ENCODE measurements at places on chromosomes 5 and 9. TPM values are rescaled to one million over a fixed set of nuclear protein-coding genes. Genes with fewer than 3 reads are reported as not detected.

The CCL19 gene
- total RNA-seq = not detected

DNA sequence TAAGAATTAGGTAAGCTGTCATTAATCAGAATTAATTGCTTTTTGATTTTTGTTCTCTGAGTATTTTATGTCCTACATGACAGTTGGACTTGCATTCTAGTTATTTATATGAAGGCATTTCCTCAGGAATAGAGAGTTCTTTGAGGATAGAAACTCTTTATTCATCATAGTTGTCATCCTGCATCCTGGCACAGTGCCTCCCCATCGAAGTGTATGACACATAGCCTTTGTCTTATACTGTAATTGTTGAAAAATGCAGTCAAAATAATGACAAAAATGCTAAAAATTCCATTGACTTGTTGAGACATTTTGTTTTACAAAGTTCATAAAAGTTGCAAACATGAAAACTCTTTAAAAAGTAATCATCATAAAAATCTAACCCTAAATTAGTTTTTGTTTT lies 36.5 kb downstream of the CFAP95 start:
- DNase-seq = peak; percentile 92
- H3K27ac ChIP-seq = no peak overlapping the region
- H3K4me3 ChIP-seq = no peak overlapping the region
- H3K27me3 ChIP-seq = no peaks in the 10 kb centered on the region
- no peaks in the 10 kb centered on the region for H3K36me3 ChIP-seq
- peaks cover 11% of the 10 kb centered on the region for H3K4me1 ChIP-seq

DNA sequence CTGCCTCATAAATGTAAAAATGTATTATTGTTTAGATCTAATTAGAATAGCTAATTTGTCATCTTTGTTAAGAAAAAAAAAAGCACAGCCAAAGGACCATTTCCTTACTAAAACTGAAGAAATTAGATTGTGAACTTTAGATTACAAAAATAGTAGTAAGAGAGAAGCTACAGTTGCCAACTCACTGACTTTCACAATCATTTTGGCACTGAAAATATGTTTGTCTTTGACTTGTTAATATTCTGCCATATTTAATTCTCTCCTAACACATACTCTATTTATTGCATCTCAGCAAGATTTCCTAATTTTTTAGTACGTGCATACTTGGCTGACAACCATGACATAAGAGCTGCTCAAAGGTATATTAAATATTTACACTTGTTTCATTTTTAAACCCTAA lies 297.1 kb downstream of the TUSC1 start:
- DNase-seq = no peak
- H3K4me1 ChIP-seq = no peaks in the 10 kb centered on the region
- no peak overlapping the region for H3K27ac ChIP-seq
- H3K4me3 ChIP-seq = no peak overlapping the region
- H3K36me3 ChIP-seq = no peaks in the 10 kb centered on the region

The PCDHB2 gene
- total RNA-seq = 4.9 TPM

DNA sequence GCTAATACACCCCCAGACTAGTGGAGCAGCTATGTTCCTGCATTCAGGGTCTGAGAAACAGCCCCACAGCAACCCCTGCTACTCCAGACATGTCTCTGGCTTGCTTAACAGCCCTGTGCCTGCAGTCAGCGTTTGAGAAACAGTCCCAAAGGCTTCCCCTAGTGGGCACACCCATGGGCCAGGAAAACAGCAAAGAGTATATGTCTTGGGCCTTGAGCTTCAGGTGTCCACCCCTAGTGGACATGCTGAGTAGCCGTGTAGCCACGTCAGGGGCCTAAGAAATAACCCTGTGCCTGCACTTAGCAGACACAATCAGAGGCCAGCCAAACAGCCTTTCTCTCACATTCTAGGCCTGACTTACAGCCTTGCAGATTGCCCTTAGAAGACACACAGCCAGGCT lies 698.6 kb downstream of the PTPRD start:
- H3K27me3 ChIP-seq = no peaks in the 10 kb centered on the region
- H3K27ac ChIP-seq = no peak overlapping the region
- H3K4me3 ChIP-seq = no peak overlapping the region
- H3K36me3 ChIP-seq = no peaks in the 10 kb centered on the region
- DNase-seq = no peak

DNA sequence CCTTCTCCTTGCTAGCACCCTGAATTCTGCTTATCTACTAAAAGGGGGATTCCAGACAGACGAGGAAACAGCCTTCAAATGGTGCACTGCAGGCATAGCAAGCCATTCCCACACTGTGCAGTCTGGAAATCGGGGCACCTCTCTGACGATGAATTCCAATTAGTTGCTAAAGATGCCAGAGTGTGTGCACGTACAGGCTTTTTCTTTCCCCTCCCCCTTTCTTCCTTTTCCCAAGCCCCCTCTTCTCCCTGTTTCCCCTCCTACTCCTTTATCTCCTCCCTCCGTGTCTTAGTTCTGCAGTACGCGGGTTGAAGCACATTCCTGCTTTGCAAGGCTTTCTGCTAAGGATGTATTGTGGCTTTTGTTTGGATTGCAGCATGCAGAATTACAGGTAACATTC lies at the start of gene GPR21:
GPR21 (plus strand) TSS at position 316 of the 400 bp plus-strand sequence. CDS start 900 bp downstream, outside the sequence.
- peaks cover 16% of the 10 kb centered on the region for H3K4me1 ChIP-seq

DNA sequence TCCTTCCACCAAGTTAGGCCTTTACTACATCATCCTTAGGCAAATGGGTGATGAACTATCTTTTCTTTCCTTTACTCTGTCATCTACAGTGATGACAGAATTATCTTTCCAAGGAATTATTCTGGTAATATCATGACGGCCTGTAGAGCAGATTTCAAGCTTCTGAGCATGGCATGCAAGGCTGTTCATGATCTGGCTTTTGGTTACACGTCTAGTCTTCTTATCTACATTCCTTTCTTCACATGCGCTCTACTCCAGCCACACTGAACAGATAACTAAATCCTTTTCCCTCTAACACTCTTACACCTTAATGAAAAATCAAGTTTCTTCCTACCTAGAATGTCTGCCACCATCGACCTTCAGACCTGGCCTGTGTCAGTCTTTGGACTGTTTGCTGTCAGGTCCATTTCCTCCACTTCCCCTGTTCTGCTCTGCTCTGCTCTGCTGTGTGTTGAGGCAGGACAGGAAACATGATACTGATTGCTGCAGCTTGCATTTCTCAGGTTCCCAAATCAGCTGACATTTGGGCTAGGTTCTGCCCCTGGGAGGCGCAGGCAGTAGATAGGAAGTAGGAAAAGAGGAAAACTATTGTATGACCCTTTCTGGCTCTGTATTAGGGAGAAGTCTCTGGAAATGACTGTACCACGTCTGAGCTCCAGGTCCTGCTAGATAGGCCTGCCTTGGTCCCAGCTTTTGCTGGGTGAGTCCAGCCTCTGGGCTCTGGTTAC lies 4.2 kb downstream of the SCGB3A2 start:
- no peaks in the 10 kb centered on the region for H3K27me3 ChIP-seq
- H3K27ac ChIP-seq = no peak overlapping the region
- H3K4me1 ChIP-seq = no peaks in the 10 kb centered on the region
- H3K36me3 ChIP-seq = no peaks in the 10 kb centered on the region

The TMEM252 gene
- total RNA-seq = not detected

DNA sequence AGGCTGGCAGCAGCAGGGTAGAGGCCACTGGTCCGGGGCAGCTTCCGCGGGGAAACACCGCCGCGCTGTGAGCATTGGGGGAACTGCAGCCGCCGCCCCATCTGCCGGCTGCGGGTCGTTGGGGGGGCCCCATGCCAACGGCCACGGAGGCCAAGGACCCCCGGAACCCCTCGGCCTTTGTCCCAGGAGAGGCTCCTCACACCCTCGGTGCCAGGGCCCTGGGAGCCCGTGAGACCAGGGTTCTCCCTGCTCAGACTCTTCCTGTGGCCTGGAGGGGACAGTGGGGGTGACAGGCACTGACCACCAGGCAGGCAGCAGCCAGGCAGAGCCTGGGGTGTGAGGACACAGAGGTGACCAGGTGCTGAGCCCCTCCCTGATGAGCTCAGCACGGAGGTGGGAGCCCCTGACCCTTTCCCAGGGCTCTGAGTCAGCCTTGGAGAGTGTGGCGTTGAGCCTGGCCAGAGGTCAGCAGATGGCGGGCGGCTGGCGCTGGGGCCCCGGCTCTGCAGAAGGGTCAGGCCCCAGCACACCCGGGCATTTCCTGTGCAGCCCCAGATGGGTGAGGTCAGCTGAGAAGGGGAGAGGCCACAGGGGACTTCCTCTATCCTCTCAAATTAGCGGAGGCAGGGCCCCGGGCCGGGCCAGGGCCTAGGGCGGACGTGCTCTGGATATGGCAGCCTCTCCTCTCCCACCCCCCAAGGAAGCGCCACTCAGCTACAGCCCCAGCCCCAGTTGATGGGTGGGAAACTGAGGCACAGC lies 17.9 kb upstream of the EGFL7 start:
- no peaks in the 10 kb centered on the region for H3K36me3 ChIP-seq
- no peak overlapping the region for H3K4me3 ChIP-seq
- peaks cover 10% of the 10 kb centered on the region for H3K27me3 ChIP-seq
- no peak overlapping the region for H3K27ac ChIP-seq
- no peak for DNase-seq

GRCh38 chr5:81572201-81572600 lies 178.3 kb upstream of the ACOT12 start:
- no peak overlapping the region for H3K4me3 ChIP-seq
- H3K27me3 ChIP-seq = no peaks in the 10 kb centered on the region
- DNase-seq = peak; percentile 7
- H3K36me3 ChIP-seq = no peaks in the 10 kb centered on the region
- H3K27ac ChIP-seq = no peak overlapping the region

The CKMT2 gene
- total RNA-seq = not detected

The GABRA6 gene
- not detected for total RNA-seq

DNA sequence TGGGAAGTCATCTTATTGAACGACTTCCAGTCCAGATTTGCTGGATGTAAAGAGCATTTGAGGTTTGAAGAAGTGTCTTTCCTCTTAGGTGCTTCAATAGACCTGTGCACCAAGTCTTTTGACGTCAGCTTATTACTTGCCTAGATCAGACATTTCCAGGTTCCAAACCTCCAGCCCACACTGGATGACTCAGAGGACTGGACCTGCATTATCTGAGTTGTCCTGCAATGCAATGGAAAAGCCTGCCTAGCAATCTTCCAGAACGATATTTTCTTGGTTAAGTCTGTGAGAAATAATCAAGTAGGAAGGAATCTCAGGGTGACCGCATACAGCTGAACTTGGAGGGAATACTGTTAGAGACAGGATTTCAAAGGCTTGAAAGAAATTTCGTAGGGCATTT lies 147.2 kb upstream of the MOCS2 start:
- no peak overlapping the region for H3K4me3 ChIP-seq
- peak; percentile 74 for DNase-seq
- H3K27me3 ChIP-seq = no peaks in the 10 kb centered on the region
- H3K27ac ChIP-seq = no peak overlapping the region
- H3K36me3 ChIP-seq = no peaks in the 10 kb centered on the region
- H3K4me1 ChIP-seq = peaks cover 43% of the 10 kb centered on the region

DNA sequence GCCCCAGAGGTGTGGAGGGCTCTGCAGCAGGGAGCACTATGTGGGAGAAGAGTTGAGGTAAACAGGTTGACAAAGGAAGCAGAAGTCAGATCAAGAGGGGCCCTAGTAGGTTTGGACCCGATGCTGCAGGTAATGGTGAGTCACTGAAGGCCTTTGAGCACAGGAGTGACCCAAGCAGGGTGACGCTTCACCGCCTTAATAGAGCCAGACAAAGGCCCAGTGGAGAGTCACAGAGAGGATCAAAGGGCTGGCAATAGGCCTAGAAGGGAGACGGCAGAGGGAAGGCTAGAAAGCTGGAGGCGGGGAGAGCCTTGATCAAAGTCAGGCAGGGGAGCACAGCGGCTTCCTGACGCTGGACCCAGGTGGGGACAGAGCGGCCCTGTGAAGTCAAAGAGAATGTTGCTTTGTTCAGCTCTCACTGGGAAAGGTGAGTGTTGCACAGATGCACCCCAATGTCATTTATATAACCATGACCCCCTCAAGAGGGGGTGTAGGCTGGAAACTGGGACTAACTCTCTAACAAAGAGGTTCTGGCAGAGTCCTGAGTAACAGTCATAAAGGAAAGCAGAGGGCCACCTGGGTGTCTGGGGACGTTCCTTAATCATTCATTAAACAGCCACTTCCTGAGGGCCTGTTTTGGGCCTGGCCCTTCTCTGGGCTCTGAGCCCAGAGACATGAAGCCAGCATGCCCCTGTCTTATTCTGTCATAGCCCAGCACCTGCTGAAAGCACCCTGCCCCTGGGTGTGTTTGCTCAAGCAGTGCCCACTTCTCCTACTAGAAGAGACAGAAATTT lies 9.8 kb upstream of the CPLX2 start:
- no peak overlapping the region for H3K27ac ChIP-seq
- DNase-seq = no peak
- H3K4me3 ChIP-seq = no peak overlapping the region
- H3K36me3 ChIP-seq = no peaks in the 10 kb centered on the region
- H3K4me1 ChIP-seq = no peaks in the 10 kb centered on the region

- no peak for DNase-seq
- no peaks in the 10 kb centered on the region for H3K4me1 ChIP-seq
- H3K4me3 ChIP-seq = no peak overlapping the region
- H3K27me3 ChIP-seq = no peaks in the 10 kb centered on the region
- no peak overlapping the region for H3K27ac ChIP-seq
Measured at GRCh38 chr9:80382211-80382891, 810.6 kb downstream of the TLE4 start.

The ARAP3 gene
- total RNA-seq = 3.9 TPM

The LMX1B gene
- not detected for total RNA-seq

GRCh38 chr9:131658377-131659129 lies 81.3 kb downstream of the RAPGEF1 start:
- H3K4me1 ChIP-seq = peaks cover 19% of the 10 kb centered on the region
- H3K36me3 ChIP-seq = no peaks in the 10 kb centered on the region
- peak overlapping the region; percentile 91 for H3K27ac ChIP-seq
- DNase-seq = peak; percentile 93
- no peaks in the 10 kb centered on the region for H3K27me3 ChIP-seq

The FRMD3 gene
- total RNA-seq = 0.13 TPM

GRCh38 chr9:94874316-94874715 lies 147.8 kb downstream of the AOPEP start:
- peaks cover 81% of the 10 kb centered on the region for H3K4me1 ChIP-seq
- H3K4me3 ChIP-seq = peak overlapping the region; percentile 13
- H3K27me3 ChIP-seq = no peaks in the 10 kb centered on the region
- no peaks in the 10 kb centered on the region for H3K36me3 ChIP-seq

The NSUN2 gene
- total RNA-seq = 51.0 TPM

The SHISAL2B gene
- total RNA-seq = not detected
